ENCODE measurements at places on chromosomes 3 and 15.
A peak's percentile ranks its signal among the peaks of the same experiment; 100 is the strongest.

- no peak for DNase-seq
These were observed 740 bp upstream of the ZBTB47 start for GRCh38 chr3:42652611-42653302.

DNA sequence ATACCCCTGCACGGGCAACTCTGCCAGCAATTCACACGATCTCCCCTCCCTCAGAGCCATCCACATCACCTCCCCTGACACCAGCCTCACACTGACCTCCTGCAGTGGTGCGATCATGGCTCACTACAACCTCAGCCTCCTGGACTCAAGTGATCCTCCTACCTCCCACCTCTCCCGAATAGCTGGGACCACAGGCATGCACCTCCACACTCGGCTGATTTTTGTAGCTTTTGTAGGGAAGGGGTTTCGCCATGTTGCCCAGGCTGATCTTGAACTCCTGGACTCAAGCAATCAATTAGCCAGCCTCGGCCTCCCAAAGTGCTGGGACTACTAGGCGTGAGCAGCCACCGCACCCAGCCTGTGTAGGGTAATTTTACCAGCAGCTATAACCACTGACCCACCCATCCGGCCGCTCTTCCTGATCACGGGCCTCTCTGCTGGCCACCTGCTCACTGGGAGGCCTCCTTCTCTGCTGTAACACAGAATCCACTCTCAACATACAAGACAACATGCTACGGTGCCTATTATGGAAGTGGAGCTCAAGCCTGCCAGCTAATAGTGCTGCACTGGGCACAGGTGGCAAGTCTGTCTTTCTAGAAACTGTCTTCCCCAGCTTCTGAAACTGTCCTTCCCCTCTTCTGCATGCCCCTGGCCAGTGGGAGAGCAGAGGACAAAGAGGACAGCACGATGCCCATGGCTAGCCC lies 4.6 kb downstream of the GP9 start:
- no peak for DNase-seq

GRCh38 chr3:42180901-42181300 lies 85.1 kb downstream of the CCK start:
- no peak for DNase-seq

- DNase-seq: no peak
These were observed 1457.1 kb upstream of the GBE1 start for GRCh38 chr3:83218383-83219200.

DNA sequence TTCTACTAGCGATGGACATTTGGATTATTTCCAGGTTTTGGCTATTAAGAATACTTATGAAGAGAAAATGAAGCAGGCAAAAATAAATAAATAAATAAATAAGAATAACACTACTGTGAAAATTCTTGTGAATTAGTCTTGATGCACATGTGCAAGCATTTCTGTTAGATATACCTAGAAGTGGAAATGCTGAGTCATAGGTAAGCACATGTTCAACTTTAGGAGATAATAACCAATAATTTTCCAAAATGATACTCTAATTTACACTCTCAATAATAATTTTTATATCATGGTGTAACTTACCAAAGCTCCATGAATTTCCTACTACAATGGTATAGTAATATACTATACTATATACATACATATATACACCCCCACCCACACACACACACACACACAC lies 23.4 kb downstream of the EMC4 start:
- no peak for DNase-seq

DNA sequence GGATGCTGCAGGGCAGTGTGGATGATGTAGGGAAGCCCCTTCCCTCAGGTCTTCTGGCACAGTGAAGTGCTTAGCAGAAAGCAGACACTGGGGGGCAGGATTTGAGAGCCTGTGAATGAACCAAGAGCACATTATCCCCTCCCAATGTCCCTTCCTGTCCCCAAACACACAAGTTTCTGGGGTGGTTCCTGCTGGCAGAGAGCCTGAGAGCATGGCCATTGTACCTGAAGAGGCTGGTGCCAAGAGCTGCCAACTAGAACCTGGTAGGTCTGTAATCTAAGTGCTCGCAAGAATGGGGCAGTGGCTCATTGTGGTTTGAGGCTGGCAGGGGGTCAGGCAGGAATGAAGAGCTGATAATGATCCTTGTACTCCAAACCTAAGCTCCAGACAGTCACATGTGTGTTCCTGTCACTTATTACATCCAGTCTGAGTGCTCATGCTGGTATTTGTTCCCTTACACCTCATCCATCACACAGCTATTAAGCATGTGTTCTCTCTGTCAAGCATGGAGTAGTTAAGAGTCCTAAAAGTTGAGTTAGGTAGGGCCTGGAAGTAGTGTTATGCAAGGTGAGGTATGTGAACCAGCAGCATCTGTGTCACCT lies 6.7 kb upstream of the CCR1 start:
- peak; percentile 79 for DNase-seq
